C1 segment of cervical spinal cord (tissue), 14 donors: ENCODE measurements at places on chromosomes 4 and X.

DNA sequence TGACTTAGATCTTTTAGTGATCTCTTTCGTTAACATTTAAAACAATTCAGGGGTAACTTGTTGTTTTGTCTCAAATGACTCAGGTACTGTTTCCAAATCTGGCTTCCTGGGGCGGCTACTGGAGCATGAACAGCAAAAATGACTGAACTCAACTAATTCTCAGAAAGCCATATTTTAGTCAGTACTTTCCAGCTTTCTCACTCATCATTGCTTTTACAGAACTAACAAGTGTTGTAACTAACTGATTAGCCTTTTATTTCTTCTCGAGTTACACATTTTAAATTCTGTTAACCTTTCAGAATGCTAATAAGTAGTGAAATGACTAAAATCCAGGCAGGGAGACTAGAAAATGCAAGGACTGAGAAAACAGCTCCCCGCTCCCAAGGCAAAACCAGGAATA is 55.3 kb downstream of the JADE3 start:
- DNase-seq = no peak

GRCh38 chr4:173194157-173194556 is 25.5 kb downstream of the GALNT7 start:
- no peak for DNase-seq

DNA sequence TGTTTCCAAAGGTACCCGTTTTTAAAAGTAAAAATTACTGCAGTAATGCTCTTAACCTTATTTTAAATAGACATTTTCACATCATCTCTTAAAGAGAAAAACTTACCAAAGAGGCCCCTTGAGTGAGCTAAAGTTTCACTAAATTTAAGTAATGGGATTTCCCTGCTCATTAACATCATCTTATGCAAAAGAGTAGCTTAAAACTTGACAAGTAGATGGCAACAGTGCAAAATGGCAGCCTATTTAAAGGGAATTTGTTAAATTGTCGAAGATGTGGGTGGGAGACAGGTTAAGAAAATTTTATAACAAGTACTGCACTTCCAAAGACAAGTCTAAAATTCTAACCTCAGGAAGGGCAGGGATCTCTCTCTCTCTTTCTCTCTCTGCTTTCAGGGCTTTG is 271.7 kb upstream of the LDB2 start:
- no peak for DNase-seq

- no peak for DNase-seq
These were observed 82.9 kb downstream of the RTL5 start for GRCh38 chrX:72048510-72049455.

- DNase-seq = no peak
These were observed 233.5 kb downstream of the SCFD2 start for GRCh38 chr4:53132132-53132891.

GRCh38 chrX:130848763-130849162 is 54.2 kb downstream of the ENOX2 start:
- no peak for DNase-seq

DNA sequence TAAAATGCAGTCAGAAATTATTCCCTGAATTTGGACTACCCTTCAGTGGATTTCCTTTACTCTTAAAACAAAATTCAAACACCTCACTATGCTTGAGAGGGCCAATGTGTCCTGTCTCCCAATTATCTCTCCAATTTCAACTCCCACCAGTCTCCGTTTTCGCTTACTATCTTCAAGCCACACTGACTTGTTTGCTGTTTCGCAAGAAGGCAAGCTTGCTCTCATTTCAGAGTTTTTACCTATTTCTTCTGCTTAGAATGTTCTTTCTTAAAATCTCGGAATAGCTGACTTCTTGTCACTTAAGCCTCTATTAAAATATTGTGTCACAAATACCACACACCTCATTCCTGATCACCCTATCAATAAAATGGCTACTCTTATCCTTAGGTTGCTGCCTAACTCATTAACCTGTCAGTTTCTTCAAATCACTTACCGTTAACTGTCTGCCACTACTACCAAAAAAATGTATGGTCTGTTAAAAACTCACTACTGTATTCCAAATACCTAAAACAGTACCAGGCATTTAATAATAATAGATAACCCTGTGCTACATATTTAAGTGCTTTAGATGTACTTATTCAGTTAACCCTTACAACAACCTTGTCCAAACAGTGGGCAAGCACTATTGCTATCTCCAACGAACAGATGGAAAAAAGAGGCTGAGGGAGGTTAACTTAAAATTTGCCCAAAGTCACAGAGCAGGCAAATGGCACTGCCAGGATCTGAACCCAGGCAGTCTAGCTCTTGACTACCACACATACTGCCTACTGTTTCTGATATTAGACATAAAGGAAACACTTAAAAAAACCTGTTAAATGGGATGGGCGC is 2.9 kb downstream of the UBA6 start:
- no peak for DNase-seq

DNA sequence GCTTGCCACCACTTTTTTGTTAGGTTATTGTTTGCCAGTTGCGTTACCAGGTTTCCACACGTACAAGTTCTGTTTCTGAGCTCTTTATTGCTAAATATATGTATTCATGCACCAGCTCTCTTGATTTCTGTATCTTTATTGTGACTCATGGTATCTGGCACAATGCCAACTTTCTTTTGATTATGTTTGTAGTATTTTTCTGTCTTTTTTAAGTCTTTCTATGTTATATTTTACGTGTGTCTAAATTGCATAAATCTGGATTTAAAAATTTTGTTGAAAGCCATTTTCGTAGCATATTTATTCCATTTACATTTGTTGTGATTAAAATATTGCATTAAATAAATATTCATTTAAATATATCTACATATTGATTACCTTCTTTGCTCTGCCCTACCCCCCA is 73.8 kb downstream of the KDM6A start:
- DNase-seq = no peak

- no peak for DNase-seq
These were observed 368.9 kb upstream of the CTSO start for GRCh38 chr4:156322592-156322991.

DNA sequence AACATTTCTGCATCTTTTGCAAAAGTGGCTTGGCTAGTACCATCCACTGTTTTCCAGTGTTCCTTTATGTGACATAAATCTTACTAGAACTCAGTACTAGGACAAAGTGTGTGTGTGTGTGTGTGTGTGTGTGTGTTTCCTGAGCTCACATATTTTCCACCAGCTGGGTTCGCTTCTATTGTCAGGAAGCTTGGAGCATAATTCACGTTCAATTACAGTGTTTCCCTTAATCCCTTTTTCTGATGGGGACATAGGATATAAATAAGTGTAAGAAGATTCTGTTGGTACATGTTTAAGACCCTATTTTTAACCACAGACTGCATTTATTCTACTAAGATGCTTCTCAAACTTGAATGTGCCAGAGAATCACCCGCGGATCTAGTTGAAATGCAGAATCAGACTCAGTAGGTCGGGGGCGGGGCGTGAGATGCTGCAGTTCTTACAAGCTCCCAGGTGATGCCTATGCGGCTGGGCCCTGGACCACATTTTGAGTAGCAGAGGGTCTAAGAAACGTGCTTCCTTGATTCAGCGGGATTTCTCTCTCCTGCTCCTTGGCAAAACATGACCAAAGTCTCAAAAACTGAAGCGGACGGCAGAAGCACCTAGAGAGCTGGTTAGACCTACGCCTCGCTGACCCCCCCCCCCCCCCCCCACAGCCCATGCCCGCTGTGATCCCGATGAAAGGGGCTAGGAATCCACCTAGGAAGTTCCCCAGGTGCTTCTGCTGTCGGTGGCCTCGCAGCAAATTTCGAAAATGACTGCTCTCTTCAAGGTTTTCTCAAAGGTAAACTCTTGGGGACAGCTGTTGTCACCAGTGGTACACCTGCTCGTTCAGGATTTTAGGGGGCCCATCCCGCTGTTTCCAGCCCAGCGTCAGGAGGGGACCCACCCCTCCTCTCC is 797 bp downstream of the CD99L2 start:
- DNase-seq = no peak

- no peak for DNase-seq
These were observed 38.5 kb downstream of the LAMTOR3 start for GRCh38 chr4:99855678-99856077.

DNA sequence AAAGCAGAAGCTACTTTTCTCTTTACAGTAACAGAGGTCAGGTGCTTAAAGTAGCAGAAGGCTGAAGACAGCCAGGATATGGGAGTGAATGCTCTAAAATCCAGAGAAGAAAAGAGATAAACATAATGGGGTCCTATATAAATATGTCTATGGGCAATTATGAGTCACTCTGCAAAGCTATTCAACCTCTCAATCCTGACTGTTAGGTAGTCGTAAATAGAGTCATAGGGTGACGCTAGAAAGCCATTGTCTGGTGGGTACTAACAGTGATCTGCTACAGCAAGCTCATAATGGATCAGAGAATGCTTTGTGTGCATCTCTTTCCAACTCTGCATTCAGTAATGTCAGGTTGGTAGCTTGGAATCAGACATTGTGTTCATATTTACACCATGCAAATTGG is 53.5 kb upstream of the PDE5A start:
- no peak for DNase-seq
